ENCODE measurements at places on chromosomes 6 and 20.

- no peak for DNase-seq
Observed at GRCh38 chr6:17417817-17418216, 24.4 kb downstream of the CAP2 start.

DNA sequence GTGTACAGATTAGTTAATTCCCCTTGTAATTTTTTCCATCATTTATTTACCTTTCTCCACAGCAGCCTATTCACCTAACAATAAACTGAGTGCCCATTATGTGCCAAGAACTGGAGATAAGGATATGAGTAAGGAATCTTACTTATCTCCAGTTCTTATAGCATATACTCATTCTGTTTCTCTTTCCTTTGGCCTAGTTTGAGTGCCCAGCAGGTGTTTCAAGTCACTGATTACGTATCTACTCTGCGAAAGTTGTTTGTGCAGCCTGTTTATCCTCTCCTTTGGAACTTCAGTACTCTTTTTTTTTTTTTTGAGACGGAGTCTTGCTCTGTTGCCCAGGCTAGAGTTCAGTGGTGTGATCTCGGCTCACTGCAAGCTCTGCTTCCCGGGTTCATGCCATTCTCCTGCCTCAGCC is 17.3 kb upstream of the POU5F1 start:
- DNase-seq: no peak

DNA sequence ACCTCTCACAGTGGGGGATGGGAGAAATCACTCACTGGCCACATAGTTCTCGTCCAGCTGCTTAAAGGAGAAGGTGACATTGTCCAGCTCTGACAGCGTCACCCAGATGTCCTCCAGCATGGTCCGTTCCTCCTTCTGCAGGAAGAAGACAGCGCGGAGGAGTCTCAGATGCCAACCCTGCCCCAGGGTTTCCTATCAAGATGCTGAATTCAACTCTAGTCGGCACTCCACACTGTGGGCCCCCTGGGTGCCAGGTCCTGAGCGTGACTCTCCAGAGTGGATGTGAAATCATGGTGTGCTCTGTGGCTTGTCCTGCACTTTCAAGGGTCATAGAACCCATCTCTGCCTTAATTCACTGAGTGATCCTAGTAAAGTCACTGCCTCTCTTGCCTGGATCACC is 193.2 kb downstream of the PREX1 start:
- no peak for DNase-seq

DNA sequence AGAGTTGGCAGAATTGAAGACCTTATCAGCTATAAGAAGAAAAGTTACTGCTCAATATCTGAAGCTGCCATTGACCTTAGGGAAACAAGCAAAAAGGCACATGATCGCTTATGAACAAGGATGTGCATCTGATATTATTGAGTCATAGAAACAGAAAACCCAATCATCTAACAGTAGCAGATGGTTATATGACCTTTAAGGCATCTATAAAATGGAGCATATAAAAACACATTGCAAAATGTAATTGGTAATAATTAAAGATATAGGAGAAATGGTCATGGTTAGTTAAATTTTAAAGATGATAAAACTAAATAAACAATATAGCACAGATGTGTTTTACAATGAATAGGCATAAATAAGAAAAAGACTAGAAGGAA is 260.1 kb upstream of the TAB2 start:
- no peak for DNase-seq

GRCh38 chr6:64249115-64249514 is 613.5 kb downstream of the PHF3 start:
- no peak for DNase-seq

GRCh38 chr6:144332177-144332576 is 47.0 kb downstream of the UTRN start:
- no peak for DNase-seq

- DNase-seq: peak; percentile 18
Observed at GRCh38 chr6:15299430-15300131, 53.7 kb downstream of the JARID2 start.

DNA sequence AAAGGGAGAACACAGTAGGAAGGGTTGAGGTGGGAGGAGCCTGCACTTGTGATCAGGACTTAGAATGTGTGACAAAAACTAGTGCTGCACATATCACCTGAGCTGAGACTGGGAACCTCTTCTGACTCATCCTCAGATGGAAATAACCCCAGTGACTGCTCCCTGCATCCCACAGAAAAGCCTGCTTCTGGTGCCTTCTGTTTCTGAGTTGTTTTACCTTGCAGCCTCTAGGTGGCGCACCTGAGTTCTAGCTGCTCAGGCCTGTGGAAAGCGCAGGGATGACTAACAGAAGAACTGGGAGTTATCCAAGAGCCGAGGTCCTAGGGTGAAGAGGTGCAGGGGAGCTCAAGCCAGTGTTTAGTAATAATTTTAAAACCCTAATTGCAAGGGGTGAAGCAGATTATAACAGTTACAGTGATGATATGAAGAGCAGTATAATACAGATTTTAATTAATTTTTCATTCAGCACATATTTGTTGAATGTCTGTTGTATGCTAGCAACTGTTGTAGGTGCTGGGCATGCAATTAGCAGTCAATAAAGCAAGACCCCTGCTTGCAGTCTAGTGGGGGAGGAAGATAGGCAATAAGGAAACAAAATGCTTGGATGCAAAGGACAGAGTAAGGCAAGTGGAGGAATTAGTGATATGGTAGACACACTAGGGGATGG is 302.5 kb downstream of the DHX35 start:
- DNase-seq: peak; percentile 6

- DNase-seq: no peak
Observed at GRCh38 chr6:109961611-109962041, 16.5 kb upstream of the GPR6 start.

- DNase-seq: no peak
Observed at GRCh38 chr20:39152126-39152525, 190.0 kb downstream of the DHX35 start.

DNA sequence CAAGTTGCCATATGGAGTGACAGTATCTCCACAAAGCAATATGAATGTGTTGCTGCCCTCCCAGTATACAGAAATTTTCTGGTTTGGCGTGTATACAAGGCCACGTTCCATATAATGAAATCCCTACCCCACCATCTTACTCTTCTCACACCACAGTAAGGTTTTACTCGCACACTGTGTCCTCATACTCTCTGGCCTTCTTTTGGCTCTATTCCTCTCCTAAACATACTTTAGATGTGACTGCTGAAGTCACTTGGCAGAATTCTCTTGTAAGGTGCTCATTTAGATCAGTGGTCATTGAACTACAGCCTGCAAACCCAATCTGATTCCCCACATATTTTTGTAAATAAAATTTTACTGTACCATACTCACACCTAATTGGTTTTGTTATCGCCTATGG is 123.2 kb downstream of the RFPL4B start:
- no peak for DNase-seq

DNA sequence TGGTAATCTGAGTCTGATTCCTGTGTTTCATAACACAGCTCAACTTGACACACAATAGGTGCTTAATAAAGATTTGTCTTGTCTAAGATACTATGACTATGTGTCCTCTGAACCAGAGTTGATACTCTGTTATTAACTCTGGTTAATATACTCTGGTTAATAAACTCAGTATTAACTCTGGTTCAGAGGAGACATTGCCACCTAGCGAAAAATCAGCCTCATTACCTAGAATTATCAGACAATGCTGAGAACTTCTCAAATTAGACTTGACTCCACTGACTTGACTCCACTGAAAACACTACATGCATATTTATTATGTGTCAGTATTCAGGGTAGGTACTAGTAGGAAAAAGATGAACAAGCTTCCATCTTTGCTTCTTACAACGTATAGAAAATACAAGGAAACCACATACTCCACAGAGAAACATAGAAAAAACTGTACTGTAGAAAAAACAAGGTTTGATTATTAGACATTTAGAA is 73.9 kb downstream of the AHI1 start:
- DNase-seq: no peak

DNA sequence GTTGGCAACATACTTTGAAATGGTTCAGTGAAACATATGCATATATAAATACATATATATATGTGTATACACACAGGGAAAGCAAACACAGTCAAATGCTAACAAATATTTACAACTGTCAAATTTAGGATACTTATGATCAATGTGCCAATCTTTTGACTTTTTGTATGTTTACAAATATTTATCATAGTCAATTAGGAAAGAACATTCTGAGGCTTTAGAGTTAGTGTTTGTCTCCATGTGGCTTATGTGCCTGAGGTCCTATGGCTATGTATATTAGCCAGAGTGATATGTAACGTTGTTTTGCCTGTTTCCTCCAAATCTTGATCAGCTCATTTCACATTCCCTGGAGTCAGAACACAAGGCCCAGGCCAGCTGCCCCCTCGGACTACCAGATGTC is 126.5 kb upstream of the MAN1A1 start:
- no peak for DNase-seq

DNA sequence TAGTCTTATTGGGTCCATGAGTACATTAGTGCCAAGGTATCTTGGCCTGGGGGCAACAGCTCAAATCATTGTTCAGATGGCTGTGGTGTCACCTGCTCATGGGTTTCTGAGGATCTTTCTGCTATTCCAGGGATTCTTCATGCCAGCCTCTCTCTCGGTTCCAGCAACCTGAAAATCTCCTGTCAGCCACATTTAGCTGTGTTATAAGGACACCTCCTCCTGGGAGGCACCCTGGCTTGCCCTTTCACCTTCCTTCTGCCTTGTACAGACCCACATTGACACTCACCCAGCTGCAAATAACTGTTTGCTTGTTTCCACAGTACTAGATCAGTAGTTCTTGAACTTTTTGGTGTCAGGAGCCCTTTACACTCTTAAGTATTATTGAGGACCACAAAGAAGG is 159.9 kb downstream of the GRM4 start:
- DNase-seq: no peak

All from stimulated activated CD8-positive, alpha-beta memory T cell treated with anti-CD3 and anti-CD28 coated beads, Interleukin-4, amount 100 ng/mL, for 1 hour (primary cell).